ENCODE measurements at places on chromosomes 13 and 19.

GRCh38 chr19:35618857-35619256, 6.3 kb downstream of the HAUS5 start:
- no peak for DNase-seq

- DNase-seq = peak; percentile 70
Observed at GRCh38 chr19:33302974-33303790, 848 bp upstream of the CEBPA start.

GRCh38 chr13:68984688-68985319, 1122.8 kb upstream of the ATXN8OS start:
- DNase-seq = no peak

DNA sequence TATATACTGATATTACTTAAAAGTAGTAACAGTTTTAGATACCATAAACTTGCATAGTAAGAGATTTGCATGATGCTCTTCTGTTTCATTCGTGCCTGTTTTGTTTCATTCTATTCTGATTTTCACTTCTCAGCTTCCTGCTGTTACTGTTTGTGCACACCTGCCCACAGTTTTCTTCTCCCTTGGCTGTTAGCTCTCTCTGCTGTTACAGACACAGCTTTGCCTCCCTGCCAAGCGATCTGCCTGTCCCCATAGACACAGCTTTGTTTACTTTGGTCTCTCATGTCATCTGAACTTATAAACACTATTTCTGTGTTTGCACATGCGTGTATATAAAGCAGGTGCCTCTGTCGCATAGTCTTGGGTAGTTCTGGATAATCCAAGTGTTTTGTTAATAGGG, 21.4 kb upstream of the UPF3A start:
- DNase-seq = no peak

- DNase-seq = no peak
Observed at GRCh38 chr13:44651724-44652123, 75.6 kb upstream of the TSC22D1 start.
